Stimulated activated CD8-positive, alpha-beta memory T cell treated with anti-CD3 and anti-CD28 coated beads, Interleukin-15, amount 100 ng/mL, for 24 hours (primary cell): ENCODE measurements at places on chromosomes 4 and X.
A peak's percentile ranks its signal among the peaks of the same experiment; 100 is the strongest.

DNA sequence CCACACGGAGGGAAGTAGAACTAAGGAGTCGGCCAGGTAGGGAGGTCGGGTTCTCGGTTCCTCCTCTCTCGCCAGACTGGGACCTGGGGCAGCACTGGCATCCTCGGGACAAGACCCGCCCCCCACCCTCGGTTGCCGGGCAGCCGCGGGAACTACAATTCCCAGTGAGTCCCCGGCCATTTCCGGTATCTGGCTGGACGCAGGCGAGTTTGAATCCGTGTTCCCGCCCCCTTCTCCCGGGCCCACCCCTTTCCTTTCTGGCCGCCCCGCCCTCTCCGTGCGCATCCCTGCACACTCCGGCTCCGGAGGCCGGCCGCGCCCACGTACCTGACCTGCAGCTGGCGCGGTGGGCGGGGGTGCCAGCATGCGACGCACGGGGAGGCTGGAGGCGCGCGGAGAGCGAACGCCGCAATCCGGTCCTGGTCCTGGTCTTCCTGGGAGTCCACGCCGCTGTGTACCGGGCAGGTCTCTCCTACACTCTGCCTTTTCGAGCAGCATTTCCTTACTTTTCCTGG lies 10.2 kb upstream of the DLG3 start:
- DNase-seq = peak; percentile 31

- DNase-seq = no peak
Observed at GRCh38 chr4:104919406-104919805, 227.3 kb upstream of the TET2 start.

DNA sequence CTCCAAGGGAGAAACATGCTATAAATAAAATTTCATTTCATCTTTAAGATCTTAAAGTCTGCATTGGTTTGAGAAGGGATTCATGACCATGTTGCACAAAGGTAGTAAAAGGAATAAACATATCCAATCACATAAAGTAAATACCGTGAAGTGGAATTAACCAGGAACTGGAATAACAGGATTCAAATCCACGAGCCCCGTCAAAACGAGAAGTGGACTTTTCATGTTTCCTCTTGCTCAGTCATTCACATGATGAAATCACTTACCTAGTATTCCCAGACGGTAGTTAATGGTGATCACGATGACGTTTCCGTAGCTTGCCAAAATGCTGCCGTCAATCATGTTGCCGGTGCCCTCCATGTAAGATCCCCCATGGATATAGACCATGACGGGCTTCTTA lies 199.7 kb downstream of the NLGN4X start:
- DNase-seq = no peak

GRCh38 chr4:11367371-11367770 lies 61.3 kb downstream of the HS3ST1 start:
- no peak for DNase-seq

DNA sequence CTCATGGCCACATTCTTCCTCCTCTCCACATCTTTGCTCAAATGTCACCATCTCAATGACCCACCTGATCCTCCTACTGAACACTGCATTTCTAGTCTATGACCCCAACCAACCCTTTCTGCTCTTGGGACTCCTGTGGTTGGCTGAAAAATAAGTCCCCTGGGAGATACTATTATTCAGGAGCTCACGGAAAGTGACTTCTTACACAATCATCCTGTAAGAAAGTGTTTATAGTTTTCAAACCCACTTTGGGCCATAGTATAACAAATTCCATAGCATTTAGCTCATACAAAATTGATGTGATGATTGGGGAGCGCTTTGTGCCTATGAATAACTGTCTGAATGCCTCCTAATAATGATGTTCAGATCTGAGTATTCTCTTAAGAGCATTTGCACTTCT lies 161.4 kb upstream of the HS3ST1 start:
- DNase-seq = no peak

DNA sequence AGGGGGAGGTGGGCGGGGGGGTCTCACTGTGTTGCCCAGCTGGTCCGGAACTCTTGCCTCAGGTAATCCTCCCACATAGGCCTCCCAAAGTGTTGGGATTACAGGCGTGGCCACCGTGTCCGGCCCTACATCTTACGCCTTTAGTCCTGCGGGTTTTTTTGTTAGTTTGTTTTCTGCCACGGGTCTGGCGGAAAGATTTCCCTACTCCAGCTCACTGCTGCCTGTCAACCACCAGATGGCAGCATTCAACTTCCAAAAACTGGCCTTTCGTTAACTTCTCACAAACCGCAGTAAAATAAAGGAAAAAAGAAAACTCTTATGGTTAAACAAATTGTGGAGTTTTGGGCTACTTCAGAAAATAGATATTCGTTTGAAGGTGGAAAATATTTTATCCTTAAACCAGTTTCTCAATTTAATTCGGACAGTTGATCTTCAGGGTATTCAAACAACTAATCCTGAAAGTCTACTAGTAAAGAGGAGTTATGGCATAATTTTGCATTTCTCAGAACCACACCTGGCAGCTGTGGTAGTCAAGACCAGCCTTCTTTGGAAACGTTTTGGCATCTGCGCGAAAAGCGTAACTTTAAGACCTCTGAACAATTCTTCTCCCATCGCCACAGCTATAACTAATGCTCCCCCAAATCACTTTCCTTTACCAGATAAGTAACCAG lies 41.1 kb downstream of the LUZP4 start:
- DNase-seq = no peak

- no peak for DNase-seq
Observed at GRCh38 chr4:38765382-38765781, 17.4 kb downstream of the TLR10 start.

- DNase-seq = no peak
Observed at GRCh38 chr4:163649557-163650091, 155.1 kb downstream of the TMA16 start.

GRCh38 chr4:6716958-6717655 lies 1.1 kb downstream of the BLOC1S4 start:
- DNase-seq = no peak

DNA sequence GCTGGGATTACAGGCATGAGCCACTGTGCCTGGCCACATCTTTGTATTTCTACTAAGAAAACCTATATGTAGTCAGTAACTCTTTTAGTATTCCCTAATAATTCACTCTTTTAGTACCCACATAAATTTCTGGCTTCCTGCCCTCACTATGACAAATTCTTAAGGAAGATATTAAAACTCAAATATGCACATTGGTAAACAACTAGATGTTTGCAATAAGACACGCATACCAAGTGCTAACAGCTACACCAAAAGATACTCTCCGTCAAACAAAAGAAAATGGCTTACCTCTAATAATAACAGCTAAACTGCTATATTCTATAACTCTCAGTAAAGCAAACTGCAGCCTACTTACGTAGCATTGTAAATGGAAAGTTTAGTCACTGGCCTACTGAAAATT lies 6.3 kb downstream of the UBA6 start:
- no peak for DNase-seq

GRCh38 chr4:38678078-38678477 lies 14.1 kb downstream of the KLF3 start:
- DNase-seq = no peak

- DNase-seq = no peak
Observed at GRCh38 chr4:23943478-23943877, 53.6 kb upstream of the PPARGC1A start.

DNA sequence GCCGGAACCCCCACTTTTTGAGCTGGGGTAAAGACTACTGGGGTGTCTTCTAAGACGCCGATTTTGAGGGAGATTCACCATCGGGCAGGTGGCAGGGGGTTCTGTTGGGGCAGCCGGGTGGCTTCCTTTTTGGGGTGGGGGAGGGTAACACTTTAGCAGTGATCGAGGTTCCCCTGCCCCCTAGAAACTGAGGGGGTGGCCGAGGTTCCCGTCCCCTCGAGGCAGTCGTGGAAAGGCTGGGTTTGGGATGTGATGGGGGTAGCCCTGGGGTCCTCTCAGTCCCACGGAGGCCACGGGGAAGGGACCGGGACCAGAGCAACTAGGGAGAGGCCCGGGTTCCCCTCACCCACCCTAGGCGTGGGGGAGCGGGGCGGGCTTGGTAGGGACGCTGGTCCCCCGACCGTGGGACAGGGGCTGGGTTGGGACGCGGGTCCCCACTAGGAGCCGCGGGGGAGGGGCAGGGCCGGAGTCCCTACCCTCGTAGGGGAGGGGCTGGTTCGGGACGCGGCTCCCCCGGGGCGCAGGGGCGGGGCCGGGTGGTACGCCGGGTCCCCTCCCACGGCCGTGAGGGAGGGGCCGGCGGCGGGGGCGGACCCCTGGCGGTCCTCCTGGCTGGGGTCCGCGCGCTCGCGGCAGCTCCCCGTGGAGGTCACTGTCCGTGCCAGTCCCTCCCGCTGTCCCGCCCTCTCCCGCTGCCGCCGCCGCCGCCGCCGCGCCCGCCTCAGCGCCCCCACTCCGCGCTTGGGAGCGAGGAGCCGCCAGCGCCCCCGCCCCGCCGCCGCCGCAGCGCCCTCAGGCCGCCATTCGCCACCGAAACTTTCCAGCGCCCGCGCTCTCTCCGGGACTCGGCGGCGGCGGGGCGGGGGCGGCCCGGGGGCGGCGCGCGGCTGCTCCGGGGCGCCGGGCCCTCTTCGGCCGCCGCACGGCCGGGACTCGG lies at the start of gene TBL1X:
TSS of gene TBL1X (plus strand) at position 624 of the 937 bp plus-strand sequence. CDS start 188,529 bp downstream, outside the sequence.
- peak; percentile 21 for DNase-seq

DNA sequence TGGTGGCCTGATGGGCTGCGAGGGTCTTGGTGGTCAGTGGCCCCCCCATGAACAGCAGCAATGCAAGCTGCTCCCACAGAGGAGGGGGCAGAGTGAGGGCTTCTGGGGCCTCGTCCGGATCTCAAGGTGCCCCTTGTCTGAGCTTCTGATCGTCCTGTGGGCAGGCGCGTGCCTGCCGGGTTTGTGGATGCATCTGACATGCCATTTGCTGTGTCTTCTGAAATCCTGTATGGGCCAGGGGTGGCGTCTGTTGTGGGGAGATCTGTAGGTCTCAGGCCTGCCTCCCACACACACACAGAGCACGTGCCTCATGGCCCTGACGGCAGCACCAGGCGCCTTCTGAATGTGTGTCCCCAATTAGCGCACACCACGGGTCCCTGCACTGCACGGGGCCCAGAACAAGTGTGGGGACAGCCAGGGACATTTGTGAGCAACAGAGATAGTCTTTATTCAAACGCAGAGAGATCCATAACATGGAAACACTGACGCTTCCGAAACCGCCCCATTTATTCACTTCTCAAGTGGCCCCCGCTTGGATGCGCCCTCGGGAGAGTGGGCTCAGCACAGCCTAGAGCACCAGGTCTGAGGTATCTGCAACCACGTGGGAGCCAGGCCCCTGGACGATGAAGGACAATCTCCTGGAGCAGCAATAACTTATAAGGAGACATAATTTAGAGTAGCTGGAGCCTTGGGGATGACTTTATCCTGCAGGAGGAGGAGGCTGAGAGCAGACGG lies 5.7 kb downstream of the SPON2 start:
- DNase-seq = no peak

DNA sequence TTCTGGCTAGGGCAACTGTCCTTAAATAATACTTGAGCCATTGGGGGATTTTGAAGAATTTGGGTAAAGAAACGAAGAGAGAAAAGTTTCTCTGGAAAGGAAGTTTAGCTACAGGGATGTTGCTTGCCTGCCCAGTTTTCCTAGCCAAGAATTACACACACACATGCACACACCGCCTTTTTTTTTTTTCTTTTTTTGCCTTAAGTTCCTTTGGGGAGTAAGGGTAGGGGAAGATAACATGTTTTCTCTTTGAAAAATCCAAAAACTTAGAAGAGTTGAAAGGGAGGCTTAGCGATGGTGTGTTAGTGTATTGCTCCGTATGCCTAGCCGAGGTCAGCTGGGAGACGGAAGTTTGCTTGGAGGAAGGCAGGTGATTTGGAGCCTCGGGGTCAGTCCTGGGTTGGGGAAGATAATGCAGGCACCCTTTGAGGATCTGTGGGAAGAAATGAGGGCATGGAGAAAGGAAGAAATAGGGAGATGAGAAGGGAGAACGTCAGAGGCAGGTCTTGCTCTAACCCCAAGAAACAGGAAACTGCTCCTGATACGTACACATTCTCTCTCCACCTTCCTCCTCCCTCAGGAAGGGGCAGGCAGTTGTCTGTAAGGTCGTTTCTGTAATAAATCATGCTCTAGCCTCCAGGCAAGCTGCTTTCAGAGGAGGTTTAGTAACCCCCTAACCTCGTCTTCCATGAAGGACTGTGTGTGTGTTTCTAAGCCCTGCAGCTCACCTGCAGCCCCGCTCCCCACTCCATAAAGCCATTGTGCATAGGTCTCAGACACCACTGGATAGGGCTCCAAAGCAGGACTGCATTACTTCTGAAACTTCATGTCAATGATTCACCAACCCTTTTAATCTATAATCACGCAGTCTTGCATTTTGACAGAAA lies 10.5 kb downstream of the KLF3 start:
- no peak for DNase-seq

GRCh38 chr4:27360790-27361267 lies 500.2 kb downstream of the STIM2 start:
- DNase-seq = no peak
